Memory B cell (primary cell): ENCODE measurements at places on chromosomes 12 and 14.

GRCh38 chr14:95386536-95387095, 66.9 kb upstream of the CLMN start:
- no peak for DNase-seq

DNA sequence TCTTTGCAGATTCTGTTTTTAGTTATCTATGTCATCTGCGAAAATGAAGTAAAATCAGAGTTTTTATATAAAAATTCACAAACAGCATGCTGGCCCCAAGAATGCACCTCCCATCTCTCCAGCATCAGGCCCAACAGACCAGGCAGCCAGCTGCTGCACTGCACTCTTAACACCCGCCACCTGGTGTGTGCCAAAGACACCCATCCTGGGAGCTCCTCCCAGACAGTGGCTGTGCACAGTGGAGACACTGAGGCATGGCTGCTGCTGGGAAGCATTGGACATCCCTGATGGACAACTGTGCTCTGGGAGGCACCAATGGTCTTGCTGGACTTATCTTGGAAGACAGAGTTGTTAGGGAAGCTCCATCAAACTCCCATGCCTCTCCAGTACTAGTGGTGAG, 817.2 kb downstream of the TMEM121 start:
- no peak for DNase-seq

DNA sequence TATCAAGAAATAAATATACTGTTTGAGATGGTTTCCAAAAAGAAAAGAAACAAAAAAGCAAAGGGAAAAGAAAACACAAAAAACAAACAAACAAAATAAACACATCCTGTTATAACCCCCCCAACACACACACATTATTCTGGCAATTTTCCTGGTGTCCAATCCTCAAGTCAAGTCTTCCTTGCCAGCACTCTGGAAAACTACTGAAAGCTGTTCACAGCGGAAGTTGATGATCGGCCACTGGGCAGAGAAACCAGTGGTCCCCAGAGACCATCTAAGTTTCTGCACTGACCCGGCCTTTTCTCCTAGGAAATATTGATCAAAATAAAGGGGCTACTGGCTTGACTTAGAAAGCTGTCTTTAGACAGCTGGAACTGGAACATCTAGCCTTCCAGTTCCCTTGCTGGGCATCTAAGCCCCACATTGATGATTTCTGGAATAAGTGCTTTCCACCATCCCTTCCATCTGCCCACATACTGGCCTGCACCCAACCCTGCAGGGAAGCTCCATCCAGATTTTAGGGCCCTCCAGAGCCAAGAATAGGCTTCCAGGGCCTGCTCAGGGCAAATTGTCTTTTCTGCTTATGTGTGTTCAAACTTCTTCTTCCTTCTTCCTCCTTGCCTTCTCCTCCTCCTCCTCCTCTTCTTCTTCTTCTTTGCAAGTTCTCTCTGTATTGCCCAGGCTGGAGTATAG, 11.6 kb upstream of the PPP1CC start:
- DNase-seq = no peak

GRCh38 chr14:90874599-90874998, 58.4 kb upstream of the TTC7B start:
- DNase-seq = no peak

GRCh38 chr14:69619012-69619411, 7.6 kb downstream of the SUSD6 start:
- DNase-seq = no peak

DNA sequence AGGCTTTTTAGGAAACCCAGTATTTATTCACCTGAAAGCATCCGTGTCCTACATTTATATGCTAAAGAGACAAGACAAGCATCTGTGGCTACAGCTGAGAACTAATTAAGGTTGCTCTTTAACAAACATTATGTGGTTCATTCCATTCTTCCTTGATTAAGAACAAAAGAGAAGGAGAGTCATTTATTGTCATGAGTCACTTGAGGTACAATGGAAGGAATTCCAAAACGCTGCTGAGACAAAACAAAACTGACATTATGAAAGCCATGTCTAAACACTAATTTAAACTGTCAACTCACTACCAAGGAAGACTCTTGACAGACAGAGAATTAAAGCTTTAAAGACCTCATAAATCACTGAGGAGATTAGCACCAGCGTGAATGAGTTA, 214.4 kb downstream of the BMP4 start:
- DNase-seq = no peak

DNA sequence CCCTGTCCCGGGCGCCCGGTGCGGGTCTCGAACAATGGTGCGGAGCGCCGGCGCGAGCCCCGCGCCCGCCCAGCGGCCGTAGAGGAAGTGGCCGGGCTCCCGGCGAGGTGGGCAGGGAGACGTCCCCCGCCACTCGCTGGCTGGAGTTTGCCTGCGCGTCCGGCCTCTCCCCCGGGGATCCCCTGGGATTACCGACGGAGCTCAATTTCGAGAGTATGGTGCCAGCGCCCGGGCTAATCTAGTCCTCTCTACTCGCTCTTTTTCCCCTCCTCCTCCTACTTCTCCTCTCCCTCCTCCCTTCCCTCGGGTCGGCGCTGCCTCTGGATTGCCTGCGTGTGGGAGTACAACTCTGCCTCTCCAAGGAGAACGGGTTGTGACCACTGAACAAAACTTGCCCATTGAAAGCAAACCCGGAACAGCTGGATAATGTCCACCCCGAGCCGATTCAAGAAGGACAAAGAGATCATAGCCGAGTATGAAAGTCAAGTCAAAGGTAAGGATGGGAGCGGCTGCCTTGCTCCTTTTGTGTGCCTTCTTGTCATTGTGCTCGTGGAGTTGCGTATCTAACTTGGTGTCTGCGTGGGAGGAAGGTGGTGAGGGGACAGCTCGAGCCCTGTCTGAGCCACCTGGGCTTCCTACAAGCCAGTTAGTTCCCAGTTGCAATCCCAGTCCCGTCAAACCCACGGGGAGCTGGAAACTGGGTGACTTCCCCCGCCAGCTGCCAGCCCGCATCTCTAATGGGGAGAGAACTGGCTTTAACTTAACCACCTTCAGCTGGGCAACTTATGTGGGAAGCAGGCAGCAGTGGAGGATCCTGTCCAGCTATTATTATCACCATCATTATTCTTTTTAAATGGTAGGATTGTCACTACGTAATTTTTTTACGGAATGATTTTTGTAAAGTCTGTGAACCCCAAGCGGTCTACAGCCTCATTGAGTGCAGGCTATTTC, at the start of gene SRGAP1:
Gene SRGAP1 (plus strand): TSS at position 310 of the 951 bp plus-strand sequence. CDS start 117 bp downstream, at position 427.
- DNase-seq = no peak

DNA sequence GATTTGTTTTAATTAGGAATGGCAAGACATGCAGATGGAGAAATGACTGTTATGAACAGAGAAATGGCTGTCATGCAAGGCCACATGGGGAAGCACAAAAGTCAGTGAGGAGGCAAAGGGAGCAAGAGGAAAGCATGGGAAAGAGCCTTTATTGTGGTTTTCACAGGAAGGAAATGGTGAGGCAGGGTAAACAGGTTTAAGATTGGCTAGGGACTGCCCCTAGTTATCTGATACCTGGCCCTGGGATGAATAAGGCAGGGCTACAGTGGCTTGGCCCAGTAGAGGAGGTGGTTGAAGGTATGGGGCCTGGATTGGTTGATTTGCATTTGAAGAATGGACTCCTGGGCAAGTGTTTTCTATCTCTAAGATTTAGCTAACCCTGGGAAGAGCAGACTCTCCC, 168.7 kb upstream of the CNOT2 start:
- no peak for DNase-seq

DNA sequence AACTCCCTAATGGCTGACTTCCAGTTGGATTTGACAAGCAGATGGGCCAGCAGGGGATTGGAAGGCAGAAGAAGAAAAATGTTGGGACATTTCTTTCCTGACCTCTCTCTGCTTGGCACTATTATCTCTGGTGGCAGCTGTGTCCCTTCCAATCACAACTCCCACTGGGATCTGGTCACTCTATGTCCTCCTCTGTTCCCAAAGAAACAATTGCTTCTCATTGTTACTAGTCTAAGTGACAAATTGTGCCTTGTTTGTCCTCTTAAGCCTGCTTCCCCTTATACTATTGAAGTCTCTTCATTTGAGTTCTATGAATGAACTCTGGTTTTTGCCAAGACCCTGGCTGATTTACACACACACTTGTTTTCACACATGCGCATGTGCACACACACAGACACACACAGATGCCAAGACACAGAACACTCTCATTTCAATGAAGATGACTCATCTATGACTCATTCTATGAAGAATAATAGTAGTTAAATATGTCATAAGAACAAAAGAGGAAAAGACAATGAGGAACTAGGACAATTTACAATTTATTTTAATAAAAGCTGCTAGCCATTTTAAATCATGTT, 83.0 kb upstream of the FAR2 start:
- no peak for DNase-seq

GRCh38 chr12:94725375-94726168, 75.2 kb upstream of the TMCC3 start:
- DNase-seq = peak; percentile 14

GRCh38 chr12:95396849-95397468, 77.0 kb upstream of the METAP2 start:
- DNase-seq = no peak

GRCh38 chr12:121823727-121824115, 19.9 kb downstream of the SETD1B start:
- no peak for DNase-seq

- DNase-seq = no peak
Observed at GRCh38 chr14:59582161-59582560, 5.5 kb upstream of the CCDC175 start.

- peak; percentile 19 for DNase-seq
Observed at GRCh38 chr14:96275177-96276112, 19.4 kb downstream of the BDKRB1 start.

- DNase-seq = peak; percentile 5
Observed at GRCh38 chr12:29103539-29103974, 45.5 kb upstream of the FAR2 start.

DNA sequence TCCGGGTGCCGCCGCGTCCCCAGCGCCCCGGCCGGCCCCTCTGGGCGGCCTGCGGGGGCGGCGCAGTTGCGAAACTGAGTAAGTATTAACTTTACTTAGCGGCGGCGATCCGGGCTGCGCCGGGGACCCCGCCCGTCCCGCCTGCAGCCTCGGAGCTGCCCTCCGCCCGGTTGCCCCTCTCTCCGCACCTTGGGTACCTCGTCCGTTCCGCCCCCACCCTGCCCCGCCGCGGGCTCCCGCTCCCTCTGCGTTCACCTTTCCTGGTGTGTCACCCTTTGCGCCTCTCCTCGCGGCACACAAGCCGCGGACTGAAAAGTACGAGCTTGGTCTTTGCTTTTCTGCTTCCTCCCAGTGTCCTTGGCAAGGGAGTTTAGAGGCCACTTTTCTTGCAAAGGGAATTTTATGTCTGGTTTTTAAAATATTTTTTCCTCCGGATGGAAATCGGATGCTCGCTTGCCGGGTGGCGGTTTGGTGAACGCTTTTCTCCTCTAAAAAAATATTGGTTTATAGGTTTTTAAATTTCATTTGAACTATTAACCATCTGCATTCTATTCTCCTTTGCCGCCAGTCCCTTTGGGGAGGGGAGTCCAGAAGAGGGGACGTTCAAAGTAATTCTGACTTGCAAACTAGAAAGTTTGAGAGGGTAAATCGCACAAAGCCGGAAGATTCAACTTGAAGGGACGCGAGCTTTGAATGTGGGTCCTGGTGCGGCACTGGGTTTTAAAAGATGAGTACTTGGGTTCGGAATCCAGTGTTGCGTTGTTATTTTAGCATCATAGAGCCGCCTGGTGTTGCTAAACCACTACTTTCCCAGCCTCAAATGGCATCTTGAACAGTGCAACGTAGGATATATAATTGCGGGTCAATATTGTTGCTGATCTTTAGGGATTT, 834 bp downstream of the RASSF8 start:
- DNase-seq = no peak

- no peak for DNase-seq
Observed at GRCh38 chr12:4242595-4242994, 31.0 kb upstream of the CCND2 start.

DNA sequence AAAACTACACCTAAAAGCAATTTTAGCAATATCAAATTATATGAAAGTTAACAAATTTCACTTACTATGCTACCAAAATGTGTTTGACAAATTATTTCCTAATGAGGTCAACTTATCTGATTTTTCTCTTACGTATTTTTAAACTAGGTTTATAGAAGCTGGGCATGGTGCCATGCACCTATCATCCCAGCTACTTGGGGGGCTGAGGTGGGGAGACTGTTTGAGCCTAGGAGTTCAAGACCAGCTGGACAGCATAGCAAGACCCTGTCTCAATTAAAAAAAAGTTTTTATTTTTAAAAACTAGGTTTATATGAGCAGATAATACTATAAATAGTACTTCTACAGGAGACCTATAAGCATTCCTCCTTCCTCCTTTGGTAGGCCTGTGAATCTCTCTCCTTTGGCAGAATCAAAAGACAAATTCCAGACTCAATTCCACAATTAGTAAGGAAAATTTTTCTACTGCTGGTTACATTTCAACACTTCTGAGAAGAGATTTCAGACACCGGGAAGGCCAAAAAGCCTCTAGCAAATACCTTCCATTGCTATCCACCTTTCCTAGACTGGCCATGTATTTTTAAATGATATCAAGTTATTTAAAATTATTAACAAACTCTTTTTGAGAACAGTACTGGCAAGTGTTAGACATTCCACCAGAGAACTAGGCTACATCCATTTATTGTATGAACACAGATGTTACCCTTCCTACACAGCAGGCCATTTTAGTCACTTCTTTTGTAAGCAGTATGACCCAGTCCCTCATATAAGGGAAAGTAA, 34.4 kb downstream of the CDK17 start:
- no peak for DNase-seq

- no peak for DNase-seq
Observed at GRCh38 chr12:82665142-82665923, 21.4 kb upstream of the TMTC2 start.

DNA sequence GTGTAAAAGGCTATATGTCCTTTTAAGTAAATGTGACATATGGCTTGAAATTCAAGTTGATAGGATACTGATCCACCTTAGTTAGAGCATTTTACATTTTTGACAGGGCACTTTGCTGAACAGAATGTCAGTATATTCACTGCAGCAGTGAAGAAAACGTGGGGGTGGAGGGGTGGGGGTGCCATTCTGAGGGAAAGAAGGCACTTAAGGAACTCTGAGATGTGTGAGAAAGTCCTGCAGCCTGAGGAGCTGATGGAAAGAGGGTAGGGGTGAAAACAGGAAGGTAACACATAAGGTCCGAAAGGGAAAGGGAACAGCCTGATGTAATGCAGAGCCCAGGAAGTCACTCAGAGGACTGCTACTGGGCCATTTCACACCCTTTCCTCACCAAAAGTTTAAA, 265.5 kb upstream of the GRIP1 start:
- no peak for DNase-seq

- no peak for DNase-seq
Observed at GRCh38 chr12:18752280-18752920, 14.5 kb downstream of the CAPZA3 start.

DNA sequence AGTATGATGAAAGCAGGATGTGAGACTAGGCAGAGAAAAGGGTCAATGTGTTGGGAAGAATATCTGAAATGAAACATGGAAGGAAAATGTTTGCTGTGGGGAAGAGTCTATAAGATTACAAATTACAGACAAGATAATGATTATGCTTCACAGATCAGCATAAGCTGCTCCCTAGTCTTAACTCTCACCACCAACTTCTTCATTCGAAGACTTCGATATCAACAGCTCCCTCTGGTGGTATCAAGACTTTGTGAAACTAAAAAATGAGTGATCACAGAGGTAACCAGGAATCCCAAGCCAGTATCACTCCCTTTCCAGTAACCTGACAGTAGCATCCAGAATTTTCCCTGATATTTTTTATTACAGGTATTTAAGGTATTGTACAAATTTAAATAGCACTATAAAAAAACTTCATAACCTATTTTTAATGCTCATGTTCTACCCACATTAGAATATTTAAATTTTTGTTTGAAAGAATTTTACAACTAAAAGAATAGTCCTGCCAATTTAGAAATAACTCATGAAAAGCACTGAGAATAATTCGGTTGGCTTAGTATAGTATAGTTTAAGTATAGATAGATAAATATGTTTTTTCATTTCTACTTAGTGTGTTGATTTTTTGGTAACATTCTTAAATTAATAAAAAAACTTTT, 84.4 kb downstream of the C2CD5 start:
- DNase-seq = no peak
